ENCODE measurements at places on chromosomes 2 and 18.

- no peak for DNase-seq
Observed at GRCh38 chr2:237408335-237409000, 5.5 kb downstream of the COL6A3 start.

- DNase-seq = no peak
Observed at GRCh38 chr18:48124857-48125626, 194.6 kb upstream of the SMAD2 start.

- DNase-seq = no peak
Observed at GRCh38 chr2:188897096-188897495, 77.1 kb upstream of the COL3A1 start.

GRCh38 chr2:67399144-67399543, 2.0 kb downstream of the ETAA1 start:
- DNase-seq = no peak

- DNase-seq = no peak
Observed at GRCh38 chr18:36590621-36591580, 237.9 kb downstream of the TPGS2 start.

DNA sequence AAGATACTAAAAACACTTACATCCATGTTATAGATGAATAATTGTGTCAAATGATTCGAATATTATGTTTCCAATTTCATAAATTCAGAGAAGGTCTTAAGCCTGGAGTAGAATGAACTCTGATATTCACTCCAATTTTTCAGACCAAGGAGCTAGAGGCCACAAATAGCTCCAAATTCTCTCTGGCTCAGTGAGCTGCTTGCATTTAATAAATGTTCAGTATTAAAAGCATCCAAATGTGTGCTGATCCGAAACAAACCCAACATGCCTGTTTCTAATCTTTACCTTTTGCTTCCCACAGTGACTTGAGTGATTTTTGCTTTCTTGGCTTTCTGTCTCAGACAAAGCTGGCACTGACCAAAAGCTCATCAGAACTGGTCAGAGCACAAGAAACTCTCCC, 291.4 kb downstream of the CCDC85A start:
- DNase-seq = no peak

GRCh38 chr2:14583802-14584201, 48.7 kb upstream of the LRATD1 start:
- DNase-seq = no peak

- DNase-seq = no peak
Observed at GRCh38 chr18:46335534-46336101, 231.4 kb downstream of the HAUS1 start.

GRCh38 chr2:128922154-128922553, 603.5 kb upstream of the HS6ST1 start:
- no peak for DNase-seq

DNA sequence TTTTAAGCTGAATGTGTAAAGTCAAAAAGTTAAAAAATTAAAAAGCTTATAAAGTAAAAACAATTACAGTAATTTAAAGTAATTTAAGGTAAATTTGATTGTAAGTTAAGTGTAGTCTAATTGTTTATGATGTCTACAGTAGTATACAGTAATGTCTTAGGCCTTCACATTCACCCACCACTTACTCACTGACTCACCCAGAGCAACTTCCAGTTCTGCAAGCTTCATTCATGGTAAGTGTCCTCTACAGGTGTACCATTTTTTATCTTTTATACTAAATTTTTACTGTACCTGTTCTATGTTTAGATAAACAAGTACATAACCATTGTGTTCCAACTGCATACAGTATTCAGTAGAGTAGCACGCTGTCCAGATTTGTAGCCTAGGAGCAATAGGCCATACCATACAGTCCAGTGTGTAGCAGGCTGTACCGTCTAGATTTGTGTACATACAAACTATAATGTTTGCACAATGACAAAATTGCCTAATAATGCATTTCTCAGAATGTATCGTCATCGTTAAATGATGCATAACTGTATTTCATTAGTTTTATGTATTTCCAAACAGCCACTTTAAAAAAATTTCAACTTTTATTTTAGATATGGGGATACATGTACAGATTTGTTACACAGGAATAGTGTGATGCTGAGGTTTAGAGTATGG, 319.3 kb downstream of the DYSF start:
- no peak for DNase-seq

GRCh38 chr2:8586457-8587051, 95.3 kb upstream of the ID2 start:
- no peak for DNase-seq

- no peak for DNase-seq
Observed at GRCh38 chr2:21317131-21317530, 193.4 kb downstream of the TDRD15 start.

- DNase-seq = no peak
Observed at GRCh38 chr2:18074476-18074875, 196.0 kb downstream of the KCNS3 start.

DNA sequence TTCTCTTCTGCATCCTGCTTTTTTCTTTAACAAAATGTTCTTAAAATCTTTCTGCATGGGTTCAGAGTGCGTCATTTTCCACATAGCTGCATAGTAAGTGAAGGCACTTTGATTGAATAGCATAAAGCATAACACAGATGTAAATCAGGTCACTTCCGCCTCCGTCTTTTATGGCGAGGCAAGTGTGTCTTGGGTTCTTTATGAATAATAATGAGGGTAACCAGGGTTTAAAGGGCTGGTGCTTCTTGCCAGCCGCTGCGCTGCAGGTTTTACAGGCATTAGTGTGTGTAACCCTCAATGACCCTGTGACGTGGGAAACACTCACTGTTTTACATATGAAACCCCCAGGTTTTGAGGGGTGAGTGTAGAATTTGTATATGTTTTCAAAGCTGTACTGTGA, 164.2 kb downstream of the MYT1L start:
- DNase-seq = no peak

DNA sequence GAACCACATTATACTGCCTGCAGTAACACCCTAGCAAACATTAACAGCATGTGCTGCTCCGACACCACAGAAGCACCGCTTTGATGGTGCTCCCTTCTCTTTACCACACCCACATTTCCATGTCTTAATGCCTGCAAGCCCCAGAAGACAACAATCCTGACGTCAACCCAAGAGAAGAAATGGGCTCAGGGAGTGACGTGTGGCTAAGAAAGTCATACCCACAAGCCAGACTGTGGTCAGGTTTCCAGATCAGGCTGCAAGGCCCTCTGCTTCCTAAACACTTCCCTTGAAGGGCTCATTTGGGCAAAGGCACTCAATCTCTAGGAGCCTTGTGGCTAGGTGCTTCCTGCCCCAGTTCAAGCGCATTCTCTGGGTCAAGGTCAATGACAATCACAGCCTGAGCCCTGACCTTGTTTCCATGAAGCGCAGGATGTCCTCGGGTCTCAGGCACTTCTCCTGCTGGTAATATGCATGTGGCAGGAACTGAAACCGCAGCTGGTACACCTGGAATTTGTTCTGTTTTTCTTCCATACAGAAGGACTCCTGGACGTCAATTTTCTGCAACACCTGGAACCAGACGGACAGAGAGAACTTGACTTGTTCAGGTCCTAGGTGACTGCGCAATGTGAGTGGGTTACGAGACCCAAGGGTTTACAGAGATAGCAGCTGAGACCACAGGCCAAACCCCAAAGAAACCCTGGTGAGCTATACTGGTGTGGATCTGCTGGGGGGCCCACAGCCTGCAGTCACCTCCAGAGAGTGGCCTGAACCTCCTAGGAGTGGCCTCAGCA, 67.2 kb downstream of the POLR1A start:
- peak; percentile 55 for DNase-seq

- DNase-seq = peak; percentile 6
Observed at GRCh38 chr2:69741229-69741574, 732 bp upstream of the ANXA4 start.

DNA sequence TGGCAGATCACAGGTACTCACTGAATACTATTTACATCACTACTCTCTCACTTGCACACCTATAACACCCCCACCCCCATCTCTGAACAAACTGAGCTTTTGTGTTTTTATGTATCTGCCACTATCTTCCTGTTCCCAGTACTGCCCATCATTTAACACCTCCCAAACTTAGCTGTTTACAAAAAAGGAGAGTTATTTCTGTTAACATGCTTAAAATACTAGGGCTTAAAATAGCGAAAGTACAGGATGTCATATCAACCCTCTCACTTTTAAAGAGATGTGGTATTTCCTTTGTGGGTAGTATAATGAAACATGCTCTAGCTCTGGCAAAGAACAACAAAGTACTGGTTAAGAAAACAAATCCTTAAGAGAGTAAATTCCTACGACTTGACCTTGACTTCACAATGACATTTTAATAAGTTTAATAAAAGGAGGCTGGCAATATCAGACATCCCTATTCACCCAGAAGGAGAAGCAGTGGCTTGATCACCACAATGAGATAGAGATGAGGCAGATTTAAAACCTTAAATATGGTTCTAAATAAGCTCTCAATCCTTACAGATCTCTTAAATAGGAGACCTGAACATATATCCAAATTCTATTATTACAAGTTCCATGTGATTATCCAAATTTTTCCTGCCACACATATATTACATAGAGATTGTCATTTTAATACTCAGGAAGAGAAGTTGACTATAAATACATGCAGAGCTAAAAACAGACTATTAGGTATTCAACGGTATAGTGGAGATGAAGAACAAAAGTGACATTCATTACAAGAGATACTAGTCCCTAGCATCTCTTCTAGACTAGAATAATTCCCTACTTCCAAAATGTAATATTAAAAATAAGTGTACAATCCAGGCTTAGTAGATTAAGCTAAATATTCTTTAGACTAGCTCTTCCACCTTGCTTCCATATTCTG, 36.9 kb downstream of the TRAK2 start:
- no peak for DNase-seq

- no peak for DNase-seq
Observed at GRCh38 chr2:151238527-151239487, 22.9 kb downstream of the RBM43 start.

DNA sequence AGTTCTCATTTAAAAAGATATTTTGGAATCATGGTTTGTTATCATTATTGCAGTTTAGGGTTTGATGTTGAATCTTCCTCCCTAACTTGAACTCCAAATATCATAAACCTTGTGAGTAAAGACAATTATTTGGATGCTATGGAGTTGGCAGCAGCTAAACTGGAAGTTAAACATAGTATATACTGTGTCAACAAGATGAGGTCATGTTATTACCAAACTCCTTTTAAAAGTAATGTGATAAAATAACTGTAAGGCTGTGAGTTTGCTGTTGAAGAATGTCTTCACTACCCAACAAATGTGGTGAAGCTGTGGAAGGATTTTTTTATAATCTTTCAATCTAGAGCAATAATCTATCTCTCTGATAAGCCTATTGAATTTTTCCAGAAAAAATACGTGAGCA, 16.0 kb downstream of the DNAH6 start:
- DNase-seq = no peak

GRCh38 chr18:21513292-21513691, 87.2 kb downstream of the ESCO1 start:
- no peak for DNase-seq

- no peak for DNase-seq
Observed at GRCh38 chr2:128160616-128161275, 69.7 kb downstream of the UGGT1 start.

- DNase-seq = no peak
Observed at GRCh38 chr2:150978053-150978452, 283.6 kb downstream of the RBM43 start.

- DNase-seq = no peak
Observed at GRCh38 chr18:75023473-75023872, 185.5 kb downstream of the PTGR3 start.

GRCh38 chr2:100264121-100264520, 58.2 kb downstream of the LONRF2 start:
- no peak for DNase-seq

- DNase-seq = no peak
Observed at GRCh38 chr18:8548186-8548585, 61.1 kb upstream of the RAB12 start.

Data from activated T-helper 9 cell treated with anti-CD3 and anti-CD28 coated beads, Interleukin-2, amount 50 U/mL, for 16 hours (primary cell).